ENCODE measurements at places on chromosomes 5 and 9.

DNA sequence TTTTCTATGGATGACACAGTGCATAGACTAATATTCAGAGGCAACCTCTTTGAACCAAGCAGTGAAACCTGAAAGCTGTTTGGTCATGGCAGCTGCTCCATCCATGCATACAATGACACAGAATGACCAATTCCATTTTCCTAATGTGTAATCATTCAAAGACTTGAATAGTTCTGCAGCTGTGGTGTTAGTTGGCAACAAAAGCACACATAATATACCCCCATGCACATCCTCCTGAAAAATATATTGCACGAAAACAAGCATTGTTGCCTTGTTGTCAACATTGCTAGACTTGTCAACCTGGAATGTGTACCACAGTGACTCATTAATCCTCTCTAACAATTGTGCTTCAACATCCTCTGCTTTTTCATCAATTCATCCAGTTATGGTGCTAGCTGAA, 71.0 kb upstream of the SEMA6A start:
- no peak for DNase-seq

DNA sequence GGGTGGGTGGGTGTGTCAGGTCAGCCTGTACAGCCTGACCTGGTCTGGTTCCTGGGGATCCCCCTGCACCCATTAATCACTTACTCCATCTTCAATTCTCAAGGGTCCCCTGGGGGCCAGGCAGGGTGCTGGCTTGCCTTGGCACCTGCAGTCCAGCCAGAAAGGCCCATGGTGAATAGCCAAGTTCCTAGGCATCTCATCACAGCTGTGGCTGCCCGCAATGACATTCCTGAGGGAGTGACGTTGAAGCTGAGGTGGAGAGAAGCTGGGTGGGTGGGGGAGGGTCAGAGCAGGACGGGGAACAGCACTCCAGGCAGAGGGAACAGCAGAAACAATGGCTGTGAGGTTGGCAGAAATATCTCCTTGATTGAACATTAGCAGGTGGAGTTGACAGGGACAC, 10.6 kb downstream of the HMCN2 start:
- DNase-seq: peak; percentile 77

- DNase-seq: no peak
Observed at GRCh38 chr5:65768723-65769346, 46.8 kb downstream of the NLN start.

GRCh38 chr9:89603767-89604665, 796 bp upstream of the GADD45G start:
- peak; percentile 47 for DNase-seq

DNA sequence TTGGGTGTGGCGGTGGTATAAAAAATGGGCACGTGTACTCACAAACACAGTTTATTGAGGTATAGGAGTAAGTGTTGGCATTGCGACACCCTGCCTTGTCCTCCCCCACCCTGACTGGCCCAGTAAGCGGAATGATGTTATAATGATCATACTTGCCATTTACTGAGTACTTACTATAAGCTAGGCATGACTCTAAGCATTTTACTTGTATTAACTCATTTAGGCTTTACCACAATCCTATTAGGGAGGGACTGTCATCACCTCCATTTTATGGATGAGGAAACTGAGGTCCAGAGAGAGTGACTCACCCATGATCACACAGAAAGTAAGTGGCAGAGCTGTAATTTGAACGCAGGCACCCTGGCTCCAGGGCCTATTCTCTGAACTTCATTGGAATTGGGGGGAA, 2.3 kb downstream of the SMIM3 start:
- peak; percentile 84 for DNase-seq

GRCh38 chr9:135414293-135414692, 65.3 kb upstream of the PPP1R26 start:
- DNase-seq: no peak

GRCh38 chr5:153969563-153969895, 69.2 kb downstream of the FAM114A2 start:
- no peak for DNase-seq

- DNase-seq: peak; percentile 31
Observed at GRCh38 chr5:62134811-62135210, 171.2 kb upstream of the KIF2A start.

GRCh38 chr9:107794259-107794658, 304.7 kb upstream of the KLF4 start:
- no peak for DNase-seq

DNA sequence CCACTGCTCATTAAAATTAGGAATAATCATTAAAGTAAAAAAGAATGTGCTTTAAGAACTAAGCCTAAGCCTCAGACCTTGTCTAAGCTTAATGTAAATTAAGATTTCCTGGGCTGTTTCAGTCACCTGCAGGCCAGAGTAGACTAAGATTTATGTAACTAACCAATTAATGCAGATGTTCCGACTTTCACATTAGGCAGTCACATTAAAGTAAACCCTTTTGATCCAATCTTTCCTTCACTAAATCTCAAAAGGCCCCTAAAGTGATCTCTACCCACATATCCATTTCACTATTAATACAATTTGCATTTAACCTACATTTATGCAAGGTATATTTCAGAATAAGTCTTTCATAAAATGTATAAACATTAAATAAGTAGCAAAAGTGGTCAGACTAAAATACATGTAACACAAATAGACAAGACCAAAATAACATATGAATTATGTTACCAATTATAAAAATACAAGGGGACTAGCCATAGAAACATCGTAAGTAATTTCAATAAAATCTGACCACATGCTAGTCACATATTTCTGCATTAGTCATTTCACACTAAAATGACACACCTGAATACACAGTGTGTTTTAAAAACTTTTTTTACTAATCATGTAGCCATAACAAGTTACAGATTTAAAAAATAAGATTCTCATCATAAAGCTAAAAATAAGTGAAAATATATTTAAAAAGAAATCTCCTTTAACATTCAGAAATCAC, 7.7 kb downstream of the NR3C1 start:
- no peak for DNase-seq

DNA sequence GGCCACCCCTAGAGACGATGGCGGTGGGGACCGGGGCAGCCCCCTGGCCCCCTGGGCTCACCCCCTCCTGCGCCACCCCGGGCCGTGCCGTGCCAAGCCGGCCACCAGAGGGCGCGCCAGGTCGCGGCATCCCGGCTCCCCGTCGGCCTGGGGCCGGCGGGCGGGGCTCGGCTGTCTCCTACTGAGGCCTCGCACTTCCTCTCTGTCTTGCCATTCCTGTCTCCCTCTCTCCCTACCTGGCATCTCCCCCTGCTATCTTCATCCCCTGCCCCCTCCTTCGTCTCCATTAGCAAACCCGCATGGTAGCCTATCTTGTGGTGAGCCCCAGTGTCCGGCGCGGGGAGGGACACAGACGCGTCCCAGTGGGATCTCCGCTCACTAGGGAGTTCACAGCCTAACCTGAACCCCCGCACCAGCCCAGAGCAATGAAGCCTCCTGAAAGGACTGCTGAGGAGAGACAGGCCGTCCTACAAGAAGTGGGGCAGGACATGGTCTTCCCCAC, 29.8 kb upstream of the FABP6 start:
- DNase-seq: peak; percentile 61

Data from fibroblast of skin of scalp (primary cell).